ENCODE measurements at places on chromosomes 2 and 18. TPM values are rescaled to one million over a fixed set of nuclear protein-coding genes. Genes with fewer than 3 reads are reported as not detected.

Gene B4GALT6
- 9.8 TPM for total RNA-seq

Gene CHRNG
- not detected for total RNA-seq

Gene NT5C1B
- not detected for total RNA-seq

Gene ADGRF3
- total RNA-seq: 0.10 TPM

Gene KCNK3
- total RNA-seq: 2.9 TPM

Gene HIBCH
- total RNA-seq: 20.7 TPM

Gene COL3A1
- total RNA-seq: 7,827 TPM

Gene VSNL1
- total RNA-seq: not detected

Gene CROCC2
- not detected for total RNA-seq

Gene KCTD1
- total RNA-seq: 18.1 TPM

Gene NCKAP5
- 0.87 TPM for total RNA-seq

Gene ITM2C
- total RNA-seq: 114 TPM

Gene DCC
- not detected for total RNA-seq

Gene RAB6C
- total RNA-seq: 0.24 TPM

Gene PAX8
- total RNA-seq: not detected

Gene TMEM247
- not detected for total RNA-seq

Gene EFHD1
- total RNA-seq: 178 TPM

Gene PIEZO2
- 142 TPM for total RNA-seq

Gene PRSS56
- not detected for total RNA-seq

Gene SATB2
- 11.6 TPM for total RNA-seq

Gene CD302
- 10.6 TPM for total RNA-seq

Gene CD226
- total RNA-seq: 0.82 TPM

Gene RFX8
- total RNA-seq: not detected

Gene ZNF385B
- total RNA-seq: 0.25 TPM

Gene GGCX
- total RNA-seq: 58.6 TPM

Gene FBXO36
- 3.0 TPM for total RNA-seq

Gene MC4R
- total RNA-seq: not detected

Gene KATNAL2
- 9.3 TPM for total RNA-seq

Gene MAP3K19
- not detected for total RNA-seq

Gene SERPINB3
- not detected for total RNA-seq

Gene DLX1
- total RNA-seq: 6.7 TPM

Gene GPR17
- not detected for total RNA-seq

Gene DNAH6
- 0.12 TPM for total RNA-seq

Gene SRD5A2
- not detected for total RNA-seq

Gene STARD6
- total RNA-seq: not detected

Gene ECEL1
- 0.12 TPM for total RNA-seq

Gene TSPYL6
- not detected for total RNA-seq
